ENCODE measurements at places on chromosomes 1 and 21. TPM values are rescaled to one million over a fixed set of nuclear protein-coding genes. Genes with fewer than 3 reads are reported as not detected.

DNA sequence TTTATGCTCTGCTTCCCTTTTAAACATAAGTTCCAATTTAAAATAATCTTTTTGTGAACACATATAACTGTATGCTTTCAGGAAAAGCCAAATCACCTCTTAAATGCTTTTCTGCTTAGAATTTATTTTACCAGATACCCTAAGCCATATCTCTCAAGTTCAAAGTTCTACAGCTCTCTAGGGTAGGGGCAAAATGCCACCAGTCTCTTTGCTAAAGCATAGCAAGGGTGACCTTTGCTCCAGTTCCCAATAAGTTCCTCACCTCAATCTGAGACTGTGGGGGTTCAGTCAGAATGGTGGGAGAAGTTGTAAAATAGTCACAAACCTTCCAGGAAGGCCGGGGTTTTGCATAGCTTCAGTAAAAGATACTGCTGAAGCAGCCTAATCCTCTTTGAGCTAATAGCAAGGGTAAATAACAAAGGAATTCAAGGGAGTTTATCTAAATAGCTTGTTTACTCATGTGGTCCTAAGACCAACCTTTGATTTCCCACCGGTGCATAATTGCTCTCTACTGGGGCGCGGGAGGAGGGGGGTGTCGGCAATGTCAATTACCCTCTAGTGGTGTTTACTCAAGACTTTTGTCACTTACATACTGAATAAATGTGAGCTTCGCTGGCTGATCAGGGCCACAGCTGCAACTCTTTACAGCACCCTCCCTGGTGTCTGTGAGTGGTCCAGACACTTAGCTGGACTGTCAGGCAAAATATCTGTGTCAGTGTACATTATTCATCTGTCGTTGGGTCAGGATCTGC, 1376.2 kb downstream of the NCAM2 start:
- no peaks in the 10 kb centered on the region for H3K27me3 ChIP-seq
- no peak overlapping the region for H3K4me3 ChIP-seq
- no peaks in the 10 kb centered on the region for H3K36me3 ChIP-seq
- no peak for DNase-seq
- H3K4me1 ChIP-seq: no peaks in the 10 kb centered on the region

SLAMF8 gene
- 0.34 TPM for total RNA-seq

NHLH1 gene
- total RNA-seq: 0.32 TPM

DNA sequence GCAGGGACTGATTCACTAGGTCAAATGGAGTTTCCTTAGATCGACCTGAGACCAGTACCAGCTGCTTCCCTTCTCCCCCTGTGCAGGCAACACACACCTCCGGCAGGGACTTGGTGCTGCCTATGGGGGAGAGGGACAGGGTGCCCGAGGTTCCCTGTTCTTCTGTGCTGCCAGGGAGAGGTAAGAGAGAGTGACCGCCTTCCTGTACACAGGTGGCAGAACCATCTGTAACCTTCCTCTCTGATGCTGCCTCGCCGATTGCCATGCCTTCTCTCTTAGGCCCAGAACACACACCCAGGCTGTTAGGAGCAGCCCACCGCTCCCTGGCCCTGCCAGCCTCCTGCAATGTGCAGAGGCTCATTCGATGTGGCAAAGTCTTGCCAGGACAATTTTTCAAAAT, 9.3 kb downstream of the MYOC start:
- H3K4me1 ChIP-seq: peaks cover 8% of the 10 kb centered on the region
- no peaks in the 10 kb centered on the region for H3K36me3 ChIP-seq
- no peak for DNase-seq
- no peak overlapping the region for H3K27ac ChIP-seq
- H3K27me3 ChIP-seq: peaks cover 4% of the 10 kb centered on the region
- H3K4me3 ChIP-seq: no peak overlapping the region

- no peaks in the 10 kb centered on the region for H3K36me3 ChIP-seq
- H3K4me1 ChIP-seq: no peaks in the 10 kb centered on the region
- DNase-seq: no peak
- H3K27ac ChIP-seq: no peak overlapping the region
- no peaks in the 10 kb centered on the region for H3K27me3 ChIP-seq
Measured at GRCh38 chr1:222123111-222123510, 381.2 kb upstream of the DUSP10 start.

GRCh38 chr1:111195002-111195684, 5.3 kb downstream of the DENND2D start:
- peaks cover 99% of the 10 kb centered on the region for H3K36me3 ChIP-seq
- H3K27me3 ChIP-seq: no peaks in the 10 kb centered on the region

DNA sequence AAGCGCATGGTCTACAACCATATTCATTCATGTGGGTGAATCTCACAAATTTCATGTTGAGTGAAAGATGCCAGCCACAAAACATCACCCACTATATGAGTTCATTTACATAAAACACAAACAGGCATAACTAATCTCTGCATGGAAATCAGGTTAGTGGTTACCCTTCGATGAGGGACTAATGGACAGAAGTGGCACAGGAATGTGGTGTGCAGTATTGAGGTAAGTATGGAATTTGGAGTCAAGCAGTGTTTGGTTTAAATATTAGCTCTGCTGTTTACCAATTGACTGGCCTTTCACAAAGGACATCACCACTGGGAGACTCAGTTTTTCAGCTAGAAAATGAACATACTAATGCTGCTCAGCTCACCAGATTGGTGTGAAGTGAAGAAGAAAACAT, 24.2 kb downstream of the CCDC185 start:
- no peak overlapping the region for H3K4me3 ChIP-seq
- no peaks in the 10 kb centered on the region for H3K4me1 ChIP-seq
- H3K27ac ChIP-seq: no peak overlapping the region
- H3K36me3 ChIP-seq: no peaks in the 10 kb centered on the region

IBA57 gene
- 7.9 TPM for total RNA-seq

KCNK1 gene
- total RNA-seq: 5.4 TPM

CAMK2N1 gene
- total RNA-seq: 2.2 TPM

GRCh38 chr1:3501856-3502640, 47.6 kb downstream of the ARHGEF16 start:
- H3K27me3 ChIP-seq: no peaks in the 10 kb centered on the region
- H3K4me1 ChIP-seq: no peaks in the 10 kb centered on the region
- no peaks in the 10 kb centered on the region for H3K36me3 ChIP-seq

DNA sequence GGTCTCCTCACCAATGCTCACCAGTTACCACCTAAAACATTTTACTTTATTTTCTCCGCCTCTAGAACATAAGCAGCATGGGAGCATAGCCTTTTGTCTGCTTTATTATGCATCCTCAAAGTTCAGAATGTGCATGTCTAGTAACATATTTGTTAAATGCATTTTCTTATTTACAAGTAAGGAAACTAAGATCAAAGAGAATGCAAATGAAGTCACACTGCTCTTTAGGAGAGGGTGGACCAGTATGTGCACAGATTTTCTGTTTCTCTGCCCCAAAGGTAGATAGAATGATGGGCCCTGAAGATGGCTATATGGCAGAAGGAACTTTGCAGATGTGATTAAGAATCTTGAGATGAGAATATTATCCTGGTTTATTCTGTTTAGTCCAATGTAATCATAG, 9.7 kb upstream of the WARS2 start:
- H3K4me3 ChIP-seq: no peak overlapping the region
- H3K27ac ChIP-seq: no peak overlapping the region
- DNase-seq: no peak
- peaks cover 56% of the 10 kb centered on the region for H3K36me3 ChIP-seq
- H3K4me1 ChIP-seq: peaks cover 10% of the 10 kb centered on the region

DNA sequence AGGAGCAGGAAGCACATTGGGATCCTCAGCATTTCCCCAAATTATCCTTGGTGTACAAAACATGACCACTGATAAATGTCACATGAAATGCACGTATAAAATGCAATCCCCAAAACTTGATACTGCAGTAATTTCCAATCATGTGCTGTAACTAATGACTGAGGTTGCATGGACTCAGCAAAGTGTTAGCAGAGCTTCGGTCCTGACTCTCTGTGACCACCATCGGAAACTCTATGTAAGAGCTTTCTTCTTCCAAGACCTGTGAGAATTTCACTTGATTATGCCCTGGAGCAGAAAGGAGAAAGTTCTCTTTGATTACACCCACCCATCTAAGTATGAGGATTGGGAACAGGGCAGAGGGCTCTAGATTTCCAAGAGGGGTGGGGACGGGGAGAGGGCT, 908 bp downstream of the CD53 start:
- peaks cover 40% of the 10 kb centered on the region for H3K4me1 ChIP-seq
- H3K36me3 ChIP-seq: peaks cover 40% of the 10 kb centered on the region
- no peaks in the 10 kb centered on the region for H3K27me3 ChIP-seq
- peak overlapping the region; percentile 98 for H3K4me3 ChIP-seq
- peak overlapping the region; percentile 98 for H3K27ac ChIP-seq

- peaks cover 25% of the 10 kb centered on the region for H3K4me1 ChIP-seq
- no peak overlapping the region for H3K27ac ChIP-seq
- H3K36me3 ChIP-seq: peaks cover 11% of the 10 kb centered on the region
- H3K4me3 ChIP-seq: no peak overlapping the region
- DNase-seq: no peak
Measured at GRCh38 chr1:93603106-93603505, 78.5 kb downstream of the BCAR3 start.

FMO2 gene
- total RNA-seq: not detected
